Testis (tissue), 5 donors: ENCODE measurements at places on chromosomes 1 and 21. TPM values are rescaled to one million over a fixed set of nuclear protein-coding genes. Genes with fewer than 3 reads are reported as not detected.

- no peak for DNase-seq
Measured at GRCh38 chr1:54861070-54861761, 25.8 kb downstream of the DHCR24 start.

- no peak for DNase-seq
Measured at GRCh38 chr1:229884765-229885164, 182.3 kb upstream of the GALNT2 start.

DNA sequence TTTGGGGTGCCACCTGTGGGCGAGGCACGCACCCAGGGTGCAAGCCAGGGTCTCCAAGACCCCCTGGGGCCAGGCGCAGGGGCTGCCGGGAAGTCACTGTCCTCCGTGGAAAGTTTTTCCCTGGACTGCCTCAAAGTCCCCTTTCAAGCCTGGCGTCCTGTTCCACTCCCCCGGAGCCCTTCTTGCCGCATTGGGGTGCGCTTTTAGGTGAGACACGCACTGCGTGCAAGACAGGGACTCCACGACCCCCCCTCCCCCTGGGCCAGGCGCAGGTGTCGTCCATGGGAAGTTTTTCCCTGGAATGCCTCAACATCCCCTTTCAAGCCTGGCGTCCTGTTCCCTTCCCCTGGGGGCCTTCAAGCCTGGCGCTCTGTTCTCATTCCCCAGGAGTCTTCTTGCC lies 137.1 kb downstream of the LIPI start:
- DNase-seq: no peak

DNA sequence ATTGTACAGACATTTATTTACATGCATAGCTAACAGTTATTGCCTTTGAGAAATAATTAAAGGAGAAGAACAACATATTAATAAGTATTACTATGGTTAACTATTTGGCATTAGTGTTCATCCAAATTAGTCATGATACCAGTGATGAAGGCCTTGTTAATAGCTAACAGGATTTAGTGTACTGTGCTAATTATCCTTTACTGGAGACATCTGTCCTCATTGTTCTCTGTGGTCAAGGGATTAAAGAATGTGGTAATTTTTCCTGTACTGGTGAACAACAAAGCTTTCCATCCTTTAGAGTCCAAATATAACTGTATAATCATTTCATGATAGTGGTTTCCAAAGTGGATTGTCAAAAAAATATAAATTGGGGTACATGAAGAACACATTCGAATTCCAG lies 103.9 kb downstream of the ADGRL4 start:
- no peak for DNase-seq

GRCh38 chr1:61992257-61992656 lies 202.4 kb upstream of the L1TD1 start:
- DNase-seq: no peak

DNA sequence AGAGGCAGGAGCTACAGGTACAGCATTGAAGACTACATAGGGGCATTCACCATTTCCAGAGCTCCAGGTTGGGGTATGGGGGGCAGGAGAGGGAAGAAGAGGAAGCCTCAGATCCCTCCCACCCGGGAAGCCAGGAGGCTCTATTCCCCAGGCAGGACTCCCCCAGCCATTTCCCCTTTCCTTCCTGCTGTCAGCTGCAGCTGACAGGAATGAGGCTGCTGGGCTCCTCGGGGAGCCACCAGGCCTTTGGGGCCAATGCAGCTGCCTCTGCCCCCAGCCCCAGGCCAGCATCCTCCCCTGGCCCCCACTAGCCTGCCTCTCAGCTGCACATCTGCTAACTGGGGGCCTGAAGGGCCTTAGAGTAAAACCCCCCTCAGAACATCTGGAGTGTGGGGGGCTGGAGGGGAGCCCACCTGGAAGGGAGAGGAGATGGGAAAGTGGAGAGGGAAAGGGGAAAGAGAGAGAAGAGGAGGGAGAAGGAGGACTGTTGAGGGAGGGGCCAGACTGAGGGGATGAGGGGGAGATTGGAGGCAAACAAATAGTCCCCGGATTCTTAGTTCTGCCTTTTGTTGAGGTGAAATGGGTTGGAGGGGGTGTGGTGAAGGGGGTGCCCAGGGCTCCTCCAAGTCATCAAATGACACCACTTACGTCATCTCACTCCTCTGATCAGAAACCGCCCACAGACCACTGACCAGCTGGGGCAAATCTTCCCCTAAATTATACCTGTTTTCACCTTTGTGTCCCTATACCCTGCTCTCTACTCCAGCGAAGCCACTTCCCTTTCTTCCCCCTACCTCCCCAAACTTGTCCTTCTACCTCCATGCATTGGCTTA lies 58.0 kb downstream of the LGR6 start:
- DNase-seq: no peak

DNA sequence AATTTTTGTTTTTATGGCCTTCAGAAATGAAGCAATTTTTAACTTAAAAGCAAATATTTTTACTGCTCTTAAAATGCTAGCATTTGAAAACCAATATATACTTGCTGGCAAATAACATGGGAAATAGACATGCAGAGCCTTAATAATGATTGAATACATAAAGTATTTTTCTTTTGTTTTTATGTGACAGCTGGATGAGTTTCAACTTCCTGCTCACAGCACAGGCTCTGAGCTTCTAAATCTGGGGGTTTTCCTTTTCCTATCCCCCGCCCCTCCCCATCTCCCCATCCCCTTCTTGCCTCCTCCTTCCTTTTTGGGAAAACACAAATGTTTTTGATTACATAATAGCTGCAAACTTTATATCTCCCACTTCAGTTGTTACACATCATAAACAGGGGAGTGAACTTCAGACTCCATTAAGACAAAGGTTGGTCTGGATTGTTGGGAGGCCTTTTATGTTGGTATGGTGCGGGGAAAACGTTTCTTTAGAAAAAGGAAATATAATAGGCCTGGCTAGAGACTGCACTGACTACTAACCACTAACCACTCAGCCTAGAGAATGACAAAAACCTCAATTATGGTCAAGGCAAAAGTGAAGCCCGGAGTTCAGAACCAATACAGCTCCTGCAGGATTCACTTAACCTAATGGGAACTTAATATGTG lies 116.1 kb upstream of the GORAB start:
- no peak for DNase-seq

DNA sequence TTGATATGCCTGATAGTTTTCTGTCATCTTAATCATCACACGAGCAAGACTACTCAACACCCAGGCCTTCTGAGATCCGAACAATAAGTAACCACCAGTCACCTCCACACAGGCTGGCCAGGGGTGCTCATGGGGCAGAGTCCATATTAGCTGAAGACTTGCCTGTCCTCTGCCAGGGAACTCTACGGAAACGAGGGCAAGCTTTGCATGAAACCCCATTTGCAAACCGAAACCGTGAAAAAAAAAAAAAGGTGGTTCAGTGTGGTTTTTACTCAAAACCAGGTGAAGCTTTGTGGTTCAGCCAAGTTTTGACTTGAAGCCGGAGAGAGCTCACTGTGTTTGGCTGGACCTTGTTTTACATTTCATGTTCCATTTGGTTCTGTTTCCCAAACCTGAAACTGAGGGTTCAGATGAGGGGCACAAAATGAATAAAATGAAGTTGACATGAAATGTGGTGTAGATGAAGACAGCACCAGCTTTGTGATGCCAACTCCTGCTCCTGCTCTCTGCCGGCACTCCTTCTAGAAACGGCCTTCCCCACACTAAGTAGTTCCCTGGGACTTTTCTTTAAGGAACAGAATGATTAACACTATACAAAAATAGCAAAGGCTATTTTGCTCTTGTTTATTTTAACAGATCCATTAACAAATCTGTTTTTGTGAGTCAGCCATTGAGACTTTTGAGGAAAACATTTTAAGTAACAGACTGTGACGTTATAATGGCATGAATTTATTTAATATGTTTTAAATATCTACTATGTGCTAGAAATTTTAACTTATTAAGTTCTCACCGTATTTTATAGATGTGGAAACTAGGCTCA lies 74.7 kb downstream of the RUNX1 start:
- DNase-seq: no peak

GRCh38 chr1:205012391-205013140 lies 30.4 kb upstream of the CNTN2 start:
- DNase-seq: no peak

DNA sequence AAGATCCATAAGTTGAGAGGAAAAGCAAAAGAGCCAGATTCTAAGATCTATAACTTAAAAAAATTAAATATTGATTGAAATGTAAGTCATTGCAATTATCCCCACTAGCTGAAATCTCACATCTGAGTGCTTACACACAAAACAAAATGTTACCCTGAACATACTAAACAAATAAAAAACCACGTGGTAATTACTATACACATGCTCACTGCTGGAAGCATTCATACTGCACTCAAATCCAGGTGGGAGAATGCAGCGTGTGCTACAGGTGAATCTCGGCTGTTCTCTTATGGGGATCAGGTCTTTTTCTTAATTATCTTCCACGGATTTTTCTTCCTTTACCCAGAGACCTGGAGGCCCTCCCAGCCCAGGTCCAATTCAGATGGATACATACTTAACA lies 74.3 kb downstream of the SDC3 start:
- no peak for DNase-seq

GRCh38 chr1:223430236-223430635 lies 37.0 kb downstream of the CCDC185 start:
- no peak for DNase-seq

DNA sequence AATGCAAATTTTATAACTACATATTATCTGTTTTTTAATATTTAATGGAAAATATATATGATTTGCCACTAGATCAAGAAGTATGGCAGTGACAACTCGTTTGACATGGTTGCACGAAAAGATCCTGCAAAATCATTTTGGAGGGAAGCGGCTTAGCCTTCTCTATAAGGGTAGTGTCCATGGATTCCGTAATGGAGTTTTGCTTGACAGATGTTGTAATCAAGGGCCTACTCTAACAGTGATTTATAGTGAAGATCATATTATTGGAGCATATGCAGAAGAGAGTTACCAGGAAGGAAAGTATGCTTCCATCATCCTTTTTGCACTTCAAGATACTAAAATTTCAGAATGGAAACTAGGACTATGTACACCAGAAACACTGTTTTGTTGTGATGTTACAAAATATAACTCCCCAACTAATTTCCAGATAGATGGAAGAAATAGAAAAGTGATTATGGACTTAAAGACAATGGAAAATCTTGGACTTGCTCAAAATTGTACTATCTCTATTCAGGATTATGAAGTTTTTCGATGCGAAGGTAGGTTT lies 556 bp downstream of the IFI44 start:
- no peak for DNase-seq

DNA sequence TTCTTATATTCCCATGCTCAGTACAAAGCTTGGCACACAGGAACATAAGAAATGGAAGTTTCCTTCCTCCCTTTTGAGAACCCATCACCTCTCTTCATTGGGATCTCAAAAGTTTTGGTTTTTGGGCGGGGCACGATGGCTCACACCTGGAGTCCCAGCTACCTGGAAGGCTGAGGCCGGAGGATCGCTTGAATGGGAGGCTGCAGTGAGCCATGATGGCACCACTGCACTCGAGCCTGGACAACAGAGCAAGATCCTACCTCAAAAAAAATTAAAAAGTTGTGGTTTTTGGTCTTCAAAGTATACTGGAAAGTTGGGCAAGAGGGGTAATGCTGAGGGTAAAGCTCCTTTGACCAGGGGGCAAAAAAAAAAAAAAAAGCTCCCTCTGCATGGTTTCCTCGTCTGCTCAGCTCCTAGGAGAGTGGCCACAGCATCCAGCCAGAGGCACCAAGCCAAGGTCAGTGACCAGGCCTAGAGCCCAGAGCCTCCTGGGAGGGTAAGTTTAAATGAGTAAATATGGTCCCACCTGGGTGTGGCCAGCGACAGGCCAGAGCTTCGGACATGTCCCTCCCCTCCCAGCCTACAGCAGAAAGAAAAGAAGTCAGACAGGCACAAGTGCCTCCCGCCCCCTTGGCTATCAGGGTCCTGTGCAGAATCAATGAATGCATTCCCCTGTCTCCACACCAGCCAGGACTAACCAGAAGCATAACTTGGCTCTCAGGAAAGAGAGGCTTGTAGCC lies 5.0 kb downstream of the MEF2D start:
- peak; percentile 72 for DNase-seq

DNA sequence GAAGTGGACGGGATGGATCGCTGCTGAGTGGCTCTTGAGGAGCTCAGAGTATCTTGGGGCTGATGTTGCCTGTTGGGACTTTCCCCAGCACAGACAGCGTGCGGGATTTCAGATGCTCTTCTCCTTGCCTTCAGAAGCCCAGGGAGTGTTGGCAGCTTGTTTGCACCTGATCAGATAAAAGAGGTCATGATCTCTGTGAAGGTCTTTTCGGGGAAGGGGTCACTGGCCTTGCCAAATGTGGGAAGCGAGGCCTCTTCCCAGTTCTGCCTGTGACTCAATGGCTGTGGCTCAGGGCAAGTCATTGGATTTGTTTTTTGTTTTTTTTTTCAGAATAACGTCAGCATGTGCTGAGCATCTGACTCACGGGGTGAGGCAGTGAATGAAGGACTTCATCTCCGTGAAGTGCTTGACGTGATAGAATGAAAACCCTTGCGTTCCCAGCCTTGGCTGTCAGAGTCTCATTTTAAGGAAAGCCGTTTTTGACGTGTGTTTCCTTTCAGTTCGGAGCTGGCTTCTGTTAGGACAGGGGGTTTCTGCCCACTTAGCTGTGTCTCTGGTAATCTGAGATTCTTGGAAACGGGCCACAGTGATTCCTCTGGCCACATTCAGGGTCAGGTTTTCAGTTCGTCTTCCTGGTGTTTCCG lies 46.7 kb downstream of the GALNT2 start:
- DNase-seq: no peak

DNA sequence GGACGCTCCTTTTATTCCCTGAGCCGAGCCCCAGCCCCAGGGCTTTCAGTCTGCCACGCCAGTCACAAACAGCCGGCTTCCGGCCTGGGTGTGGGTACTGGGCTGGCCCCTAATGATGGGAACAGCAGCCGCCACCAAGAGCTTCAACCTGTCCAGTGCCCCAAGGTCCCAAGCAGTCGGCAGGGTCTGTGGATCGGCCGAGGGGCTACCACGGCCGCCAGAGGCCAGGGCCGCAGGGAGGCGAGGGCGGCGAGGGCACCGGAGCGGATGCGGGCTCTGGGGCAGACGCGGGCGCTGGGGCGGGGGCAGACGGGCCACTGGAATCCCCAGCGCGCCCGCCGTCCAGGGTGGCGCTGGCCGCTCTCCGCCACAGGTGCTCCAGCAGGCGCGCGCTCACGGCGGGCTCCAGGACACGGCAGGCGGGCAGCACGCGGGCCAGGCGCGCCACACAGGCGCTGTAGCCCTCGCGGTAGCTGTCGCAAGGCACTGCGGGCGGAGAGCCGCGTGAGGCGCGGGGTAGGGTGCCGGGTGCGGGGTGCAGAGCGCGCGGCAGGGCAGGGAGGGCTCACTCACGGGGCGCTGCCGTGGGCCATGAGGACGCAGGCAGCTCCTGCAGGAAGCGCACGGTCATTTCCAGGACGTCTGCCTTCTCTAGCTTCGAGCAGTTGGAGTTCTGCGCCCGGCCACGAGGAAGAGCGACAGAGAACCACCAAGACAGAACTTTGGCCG lies 887 bp downstream of the HES2 start:
- no peak for DNase-seq

DNA sequence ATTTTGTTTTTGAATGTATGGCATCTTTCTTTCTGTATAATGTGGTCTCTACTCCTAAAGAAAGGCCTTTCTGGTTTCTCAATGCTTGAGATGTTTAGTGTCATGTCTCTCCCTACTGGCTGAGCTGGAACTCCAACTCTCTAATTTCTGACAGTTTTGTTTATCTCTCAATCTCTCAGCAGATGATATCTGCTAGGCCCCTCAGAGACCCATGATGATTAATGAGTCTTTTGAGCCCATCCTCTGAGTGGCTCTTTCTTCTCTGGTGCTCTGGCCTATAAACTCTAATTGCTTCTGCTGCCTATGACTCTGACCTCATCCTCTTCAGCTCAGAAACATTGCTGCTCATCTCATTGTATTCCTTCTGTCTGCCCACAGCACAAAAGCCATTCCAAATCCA lies 46.6 kb downstream of the CRB1 start:
- no peak for DNase-seq

The KIAA1614 gene
- 4.0 TPM for total RNA-seq

The IL10RB gene
- total RNA-seq: 19.3 TPM

The TMPRSS15 gene
- 0.16 TPM for total RNA-seq

The PYGO2 gene
- 34.9 TPM for total RNA-seq
